ENCODE measurements at places on chromosomes 7 and 10.

- DNase-seq, result no peak
Observed at GRCh38 chr7:30733216-30733615, 18.7 kb upstream of the INMT start.

GRCh38 chr10:109784236-109784635 lies 139.1 kb downstream of the XPNPEP1 start:
- no peak for DNase-seq

DNA sequence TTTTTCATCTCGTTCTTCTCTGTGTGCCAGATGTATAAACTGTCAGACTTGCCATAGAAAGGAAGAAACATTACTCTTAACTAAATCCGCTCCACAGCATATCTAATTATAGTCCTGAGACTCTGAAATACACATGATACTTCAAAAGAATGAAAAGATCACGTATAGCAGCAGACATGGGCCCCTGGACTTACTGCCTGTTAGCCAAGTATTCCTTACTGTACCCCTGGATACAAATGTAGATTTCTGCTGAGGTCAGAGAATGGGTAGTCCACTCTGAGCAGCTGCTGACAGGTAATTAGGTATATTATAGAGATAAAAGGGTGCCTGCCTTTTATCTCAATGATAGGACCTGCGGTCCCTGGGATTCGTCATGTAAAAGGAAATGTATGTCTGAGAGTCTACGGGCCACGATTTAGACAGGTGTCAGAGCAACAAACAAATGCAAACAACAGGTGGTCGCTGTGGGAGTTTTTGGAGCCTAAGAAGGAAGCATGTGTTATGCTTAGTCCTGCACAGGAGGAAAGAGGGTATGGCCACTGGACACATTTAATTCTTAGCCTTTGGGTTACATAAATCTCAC lies 69.4 kb downstream of the VOPP1 start:
- no peak for DNase-seq

GRCh38 chr10:132512693-132513345 lies 24.8 kb upstream of the INPP5A start:
- DNase-seq, result no peak

DNA sequence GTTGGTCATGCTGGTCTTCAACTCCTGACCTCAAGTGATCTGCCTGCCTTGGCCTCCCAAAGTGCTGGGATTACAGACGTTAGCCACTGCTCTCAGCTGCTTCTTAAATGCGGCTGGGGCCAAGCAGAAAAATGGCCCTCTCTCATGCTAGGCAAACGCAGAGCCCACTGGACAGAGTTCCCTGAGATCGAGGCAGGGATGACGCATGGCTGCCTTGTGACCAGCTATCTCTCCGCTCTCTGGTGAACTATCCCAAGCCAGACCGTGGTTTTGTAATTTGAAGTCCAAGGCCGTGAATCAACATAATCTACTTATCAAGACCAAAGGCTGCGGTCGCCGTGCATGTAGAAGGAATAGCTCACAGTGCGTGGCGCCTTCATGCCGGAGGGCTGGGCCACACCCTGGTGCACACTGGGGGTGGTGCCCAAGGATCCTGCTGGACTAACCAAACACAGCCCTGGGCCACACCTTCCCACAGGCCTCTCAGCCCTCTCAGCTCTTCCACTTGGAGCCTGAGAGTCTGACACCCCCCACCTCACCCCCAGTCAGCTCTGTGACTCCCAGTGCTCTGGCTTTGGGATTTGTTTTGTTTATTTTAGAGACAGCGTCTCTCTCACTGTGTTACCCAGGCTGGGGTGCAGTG lies 88.1 kb upstream of the CUX1 start:
- DNase-seq, result peak; percentile 86

GRCh38 chr7:17054206-17054605 lies 172.4 kb upstream of the AGR3 start:
- DNase-seq, result no peak

DNA sequence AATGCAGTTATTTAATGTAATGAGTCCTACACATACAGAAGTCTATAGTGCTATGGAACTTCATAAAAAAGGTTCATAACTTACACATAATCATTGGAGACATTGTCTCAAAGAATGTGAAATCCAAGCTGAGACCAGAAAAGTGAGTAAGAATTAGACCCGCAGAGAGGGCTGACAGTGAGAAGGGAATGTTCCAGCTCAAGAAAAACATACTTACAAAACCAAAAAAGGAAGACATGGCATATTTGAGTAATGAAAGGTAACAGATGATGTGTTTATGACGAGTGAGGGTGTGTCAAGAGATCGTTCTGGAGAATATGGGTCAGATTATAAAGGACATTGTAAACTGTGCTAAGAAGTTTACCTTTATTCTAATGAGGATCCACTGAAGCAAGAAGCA lies 566.5 kb downstream of the ATRNL1 start:
- DNase-seq, result peak; percentile 70

All from brain microvascular endothelial cell (primary cell).